ENCODE measurements at places on chromosomes 2 and 18.

DNA sequence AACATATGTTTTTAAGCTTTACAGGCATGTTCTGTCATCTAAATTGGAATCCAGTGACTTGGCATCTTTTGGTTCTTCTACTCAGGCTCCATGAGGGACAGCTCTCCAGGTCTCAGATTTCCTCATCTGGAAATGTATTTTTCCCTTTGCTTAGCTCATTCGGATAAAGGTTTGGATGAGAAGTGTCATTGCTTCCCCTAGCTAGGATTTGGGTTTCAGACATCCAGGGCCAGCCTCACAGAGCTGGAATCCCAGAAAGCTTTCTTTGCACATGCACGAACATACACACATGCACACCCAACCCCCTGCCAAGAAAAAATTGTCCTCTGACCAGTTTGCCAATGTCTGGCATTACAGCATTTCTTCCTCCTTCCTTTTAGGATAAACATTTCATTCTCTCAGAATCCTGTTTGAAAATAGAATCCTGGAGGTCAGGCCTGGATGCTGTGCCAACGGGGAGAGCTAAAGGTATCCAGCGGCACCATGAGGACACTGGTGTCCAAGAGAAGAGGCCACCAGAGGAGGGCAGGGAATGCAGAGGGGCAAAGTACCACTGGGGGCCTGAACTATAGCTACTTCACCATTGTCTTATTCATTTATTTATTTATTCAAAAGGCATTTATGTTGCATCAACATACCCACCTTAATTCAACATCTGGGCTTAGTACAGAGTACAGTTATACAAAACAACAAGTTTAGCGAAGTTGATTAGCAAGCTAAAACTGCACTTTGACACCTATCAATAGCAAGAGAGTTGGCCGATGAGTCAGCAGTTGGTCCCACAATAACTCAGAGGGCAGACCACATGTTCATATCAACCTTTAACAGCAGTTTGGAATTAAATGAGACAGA is 97.9 kb upstream of the ATL2 start:
- peak; percentile 17 for DNase-seq

GRCh38 chr2:161424394-161424769 is 8.3 kb downstream of the TBR1 start:
- DNase-seq: peak; percentile 10

DNA sequence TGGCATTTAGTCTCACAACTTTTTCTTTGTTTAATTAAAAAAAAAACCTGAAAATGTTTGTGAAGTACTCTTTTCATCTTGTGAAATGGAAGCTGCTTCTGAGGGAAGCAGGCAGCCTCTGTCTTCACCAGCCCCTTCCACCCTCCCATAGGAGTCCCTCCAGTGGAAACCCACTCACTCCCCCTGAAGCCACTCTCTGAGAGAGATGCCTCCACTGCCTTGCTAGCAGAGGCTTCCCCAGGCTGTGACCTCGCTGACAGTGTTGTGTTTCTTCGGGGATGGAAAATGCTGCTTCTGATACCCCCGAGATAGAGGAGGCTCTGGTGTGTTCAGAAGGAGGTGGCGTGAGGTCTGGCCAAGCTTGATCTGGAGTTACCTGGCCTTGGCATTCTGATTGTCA is 59.9 kb downstream of the SH3RF3 start:
- no peak for DNase-seq

GRCh38 chr2:27115519-27115918 is 3.4 kb downstream of the CGREF1 start:
- DNase-seq: no peak

DNA sequence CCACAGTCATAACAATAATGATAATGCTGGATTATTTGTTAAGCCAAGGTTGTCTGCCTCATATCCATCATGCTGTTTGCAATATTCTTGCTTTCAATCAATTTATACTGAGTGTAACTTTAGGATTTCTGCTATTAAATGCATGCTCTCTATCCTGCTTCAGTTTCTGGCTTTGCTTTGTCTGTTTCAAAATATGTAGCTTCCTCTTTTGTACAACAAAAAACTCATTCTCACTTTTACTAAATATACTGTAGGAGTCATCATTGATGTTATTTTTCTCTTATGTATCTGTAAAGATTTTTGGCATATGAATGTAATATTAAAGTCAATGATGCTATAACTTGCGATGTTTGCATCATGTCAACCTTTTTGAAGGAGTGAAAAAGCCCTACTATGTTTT is 149.3 kb downstream of the GPD2 start:
- no peak for DNase-seq

DNA sequence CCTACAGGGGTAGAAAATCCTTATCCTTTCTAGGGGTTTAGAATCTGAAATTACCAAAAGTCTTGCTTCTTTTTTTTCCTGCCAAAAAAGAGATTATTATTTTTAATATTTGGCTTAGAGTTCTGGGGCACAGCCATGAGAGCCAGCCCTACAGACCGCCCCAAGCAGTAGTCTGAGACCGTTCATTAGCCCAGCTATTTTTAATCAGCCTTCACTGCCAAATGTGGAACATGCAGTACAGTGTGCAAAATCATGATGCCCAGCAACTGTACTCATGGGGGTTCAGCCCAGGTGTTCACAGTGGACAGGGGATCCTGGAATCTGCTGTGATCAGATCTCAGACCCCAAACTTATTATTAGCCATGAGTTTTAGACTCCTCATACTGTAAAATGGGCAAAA is 60.4 kb downstream of the GRB14 start:
- no peak for DNase-seq

- no peak for DNase-seq
Measured at GRCh38 chr2:102052365-102052764, 60.6 kb downstream of the IL1R2 start.
